ENCODE measurements at places on chromosomes 6 and 20.
A peak's percentile ranks its signal among the peaks of the same experiment; 100 is the strongest.

DNA sequence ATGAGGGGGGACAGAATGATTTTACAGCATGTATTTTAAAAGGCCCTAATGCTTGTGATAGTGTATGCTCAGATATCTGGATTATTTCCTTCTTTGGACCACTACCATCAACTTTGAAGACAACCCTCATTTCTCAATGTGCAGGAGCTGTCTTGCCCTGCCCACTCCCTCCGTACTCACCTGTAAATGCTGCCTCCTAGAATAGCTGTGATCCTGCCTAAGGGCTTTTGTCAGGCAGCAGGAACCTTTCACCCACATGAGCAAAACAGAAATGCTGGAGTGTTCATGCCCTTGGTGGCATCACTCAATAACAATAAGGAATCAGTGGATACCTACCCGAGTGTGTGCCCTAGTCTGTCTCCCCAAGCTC lies 723.6 kb upstream of the FLRT3 start:
- no peak for DNase-seq

- no peak for DNase-seq
Measured at GRCh38 chr20:16111852-16112412, 461.3 kb downstream of the KIF16B start.

GRCh38 chr20:8330319-8330784 lies 198.3 kb downstream of the PLCB1 start:
- no peak for DNase-seq

DNA sequence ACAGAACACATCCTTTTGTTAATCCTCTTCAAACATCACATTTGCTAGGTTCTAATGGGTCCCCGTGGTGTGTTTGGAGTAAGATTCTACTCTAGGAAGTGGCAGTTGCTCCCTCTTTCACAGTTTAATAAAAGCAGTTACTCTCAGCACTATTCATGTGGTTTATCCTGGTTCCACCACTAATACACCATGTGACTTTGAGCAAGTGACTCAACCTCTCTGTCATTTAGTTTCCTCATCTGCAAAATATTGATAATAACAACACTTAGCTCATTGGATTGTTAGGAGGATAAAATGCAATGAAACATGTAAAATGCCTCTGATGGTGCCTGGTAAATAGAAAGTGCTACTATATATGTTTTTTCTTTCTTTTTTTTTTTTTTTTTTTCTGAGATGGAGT lies 488.0 kb upstream of the NOX3 start:
- DNase-seq: no peak

DNA sequence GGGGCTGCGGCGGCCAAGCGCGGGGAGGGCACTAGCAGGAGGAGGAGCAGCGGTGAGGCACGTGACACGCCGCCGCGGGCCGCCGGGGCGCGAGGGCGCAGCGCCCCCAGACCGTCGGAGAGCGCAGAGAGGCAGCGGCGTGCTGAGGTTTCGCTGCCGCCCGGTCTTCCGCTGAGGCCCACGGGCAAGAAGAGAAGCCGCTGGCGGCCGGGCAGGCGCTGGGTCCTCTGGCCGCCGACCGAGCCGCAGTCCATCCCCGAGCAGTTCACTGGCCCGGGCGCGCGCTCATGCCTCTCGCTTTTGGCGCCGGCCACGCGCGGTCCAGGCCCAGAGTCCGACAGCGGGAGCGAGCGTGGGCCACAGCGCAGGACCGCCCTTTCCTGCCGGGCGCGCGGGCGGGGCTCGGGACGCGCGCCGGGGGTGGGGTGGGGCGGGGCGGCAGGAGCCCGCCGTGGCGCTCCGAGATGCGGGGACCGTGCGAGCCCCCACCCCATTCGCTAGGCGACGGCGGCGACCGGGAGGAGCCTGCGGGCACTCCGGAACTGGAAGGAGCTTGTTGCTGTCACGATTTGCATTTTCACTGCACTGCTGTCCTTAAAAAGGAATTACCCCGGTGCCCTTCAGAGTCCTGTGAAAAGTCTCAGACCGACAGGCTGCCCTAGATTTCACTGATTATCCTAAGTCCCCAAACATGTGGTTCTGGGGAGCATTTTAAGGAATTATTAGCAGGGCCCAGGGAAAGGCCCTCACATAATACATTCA lies at the start of gene MCUR1:
MCUR1 (minus strand) TSS at position 382 of the 762 bp plus-strand sequence; CDS start at position 254, 128 bp downstream.
- DNase-seq: peak; percentile 91

DNA sequence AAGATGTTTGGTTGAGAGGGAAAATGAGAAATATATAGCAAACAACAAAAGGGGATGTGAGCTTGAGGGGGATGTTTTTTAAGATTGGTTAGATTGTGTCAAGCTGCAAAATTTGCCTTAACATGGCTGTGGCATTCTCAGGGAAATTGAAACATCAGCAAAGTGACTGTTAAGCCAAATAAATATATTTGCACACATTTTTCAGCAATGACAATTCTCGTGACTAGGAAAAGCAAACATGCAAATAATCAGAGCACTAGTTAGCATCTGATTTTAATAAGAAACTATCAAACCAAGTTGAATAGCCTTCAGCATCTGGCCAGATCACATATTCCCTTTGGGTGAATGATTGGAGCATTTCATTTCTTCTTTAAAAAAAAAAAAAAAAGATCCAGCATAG lies 262.8 kb downstream of the TBC1D7 start:
- no peak for DNase-seq

DNA sequence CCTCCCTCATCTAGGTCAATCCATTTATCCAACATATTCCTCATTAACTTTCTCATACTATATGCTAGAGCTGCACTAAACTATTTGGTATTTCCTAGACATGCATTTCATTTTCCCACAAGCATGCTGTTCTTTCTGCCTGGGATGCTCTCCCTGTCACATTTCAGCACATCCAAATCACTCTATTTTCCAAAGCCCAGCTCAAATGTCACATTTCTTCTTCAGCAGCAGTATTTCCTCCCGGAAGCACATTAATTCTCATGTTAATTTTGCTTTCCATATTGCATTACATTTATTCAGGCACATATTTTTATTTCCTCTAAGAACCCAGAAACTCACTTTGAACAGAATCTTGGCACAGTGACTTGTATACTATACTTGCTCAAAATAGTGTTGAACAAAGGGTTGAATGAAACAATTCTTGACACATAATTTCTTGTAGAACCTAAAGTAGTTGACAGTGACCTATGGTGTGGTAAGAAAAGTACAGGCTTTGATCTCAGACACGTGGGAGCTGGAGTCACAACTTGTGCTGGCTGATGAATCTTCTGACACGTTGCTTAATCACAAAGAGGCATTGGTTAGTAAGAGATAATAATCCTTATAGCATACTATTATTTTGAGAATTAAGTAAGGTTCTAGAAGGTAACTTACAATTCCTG lies 30.8 kb upstream of the CD2AP start:
- no peak for DNase-seq

DNA sequence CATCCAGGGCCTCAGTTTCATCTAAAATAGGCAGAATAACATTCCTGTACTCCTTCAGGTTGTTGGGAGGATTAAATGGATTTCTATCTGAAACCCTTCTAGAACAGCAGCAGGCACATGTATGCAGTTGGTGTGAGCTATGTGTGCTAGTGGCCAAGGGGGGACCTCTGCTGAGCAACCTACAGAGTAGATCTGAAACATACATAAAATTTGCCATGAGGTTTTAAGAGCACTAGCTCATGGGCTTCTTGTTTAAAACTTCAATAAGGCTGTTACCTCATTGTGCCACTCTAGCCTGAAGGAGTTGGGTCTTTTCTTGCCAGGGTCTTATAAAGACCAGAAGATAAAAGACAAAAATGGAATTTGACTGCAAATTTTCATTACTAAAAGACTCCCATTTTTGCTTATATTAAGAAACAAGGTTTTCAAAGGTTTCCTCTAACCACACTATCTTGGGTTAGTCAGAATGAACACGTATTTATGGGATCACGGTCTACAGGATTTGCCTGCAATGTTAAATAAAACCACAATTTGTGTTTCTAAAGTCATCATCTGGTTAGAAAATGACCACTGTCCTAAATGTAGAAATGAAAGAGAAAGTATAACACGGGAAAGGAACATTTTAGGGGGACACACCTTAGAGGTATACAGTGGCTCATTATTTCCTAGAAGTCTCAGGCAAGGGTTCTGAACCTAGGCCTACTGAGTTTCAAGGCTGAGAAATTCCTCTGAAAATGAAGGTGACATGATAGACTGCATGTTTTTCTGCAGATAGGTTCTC lies 144.9 kb upstream of the OLIG3 start:
- no peak for DNase-seq

DNA sequence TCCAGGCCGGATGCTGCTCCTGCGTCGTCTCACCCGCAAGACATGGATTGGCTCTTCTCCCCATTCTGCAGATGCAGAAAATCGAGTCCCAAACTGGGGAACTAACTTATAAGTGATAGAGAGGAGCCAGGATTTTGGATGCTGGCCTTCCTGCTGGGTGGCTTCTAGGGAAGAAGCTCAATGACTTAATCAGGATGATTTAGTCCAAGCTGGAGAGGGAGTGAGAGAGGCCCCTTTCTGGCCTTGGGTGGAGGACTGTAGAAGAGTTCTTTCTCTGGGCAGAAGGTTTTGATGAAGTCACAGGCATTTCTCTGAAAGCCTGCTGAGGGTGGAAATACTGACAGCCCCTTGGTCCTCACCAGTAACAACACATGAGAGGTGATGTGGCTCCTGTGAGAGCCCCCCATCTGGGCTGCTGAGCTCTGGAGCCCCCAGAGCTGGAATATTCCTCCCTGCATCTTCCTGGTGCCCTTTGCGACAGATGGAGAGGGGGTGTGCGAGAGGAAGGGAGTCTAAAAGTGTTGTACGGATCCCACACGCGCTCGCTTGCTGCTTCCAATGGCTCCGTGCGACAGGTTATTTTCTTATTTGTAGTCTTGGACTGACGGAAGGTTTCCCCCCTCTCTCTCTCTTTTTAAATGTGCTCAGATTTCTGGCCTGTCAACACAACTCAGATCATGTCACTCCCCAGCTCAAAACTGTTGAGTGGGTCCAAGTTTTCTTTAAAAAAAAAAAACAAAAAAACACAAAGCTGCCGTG lies 3.5 kb downstream of the SIRPA start:
- no peak for DNase-seq

DNA sequence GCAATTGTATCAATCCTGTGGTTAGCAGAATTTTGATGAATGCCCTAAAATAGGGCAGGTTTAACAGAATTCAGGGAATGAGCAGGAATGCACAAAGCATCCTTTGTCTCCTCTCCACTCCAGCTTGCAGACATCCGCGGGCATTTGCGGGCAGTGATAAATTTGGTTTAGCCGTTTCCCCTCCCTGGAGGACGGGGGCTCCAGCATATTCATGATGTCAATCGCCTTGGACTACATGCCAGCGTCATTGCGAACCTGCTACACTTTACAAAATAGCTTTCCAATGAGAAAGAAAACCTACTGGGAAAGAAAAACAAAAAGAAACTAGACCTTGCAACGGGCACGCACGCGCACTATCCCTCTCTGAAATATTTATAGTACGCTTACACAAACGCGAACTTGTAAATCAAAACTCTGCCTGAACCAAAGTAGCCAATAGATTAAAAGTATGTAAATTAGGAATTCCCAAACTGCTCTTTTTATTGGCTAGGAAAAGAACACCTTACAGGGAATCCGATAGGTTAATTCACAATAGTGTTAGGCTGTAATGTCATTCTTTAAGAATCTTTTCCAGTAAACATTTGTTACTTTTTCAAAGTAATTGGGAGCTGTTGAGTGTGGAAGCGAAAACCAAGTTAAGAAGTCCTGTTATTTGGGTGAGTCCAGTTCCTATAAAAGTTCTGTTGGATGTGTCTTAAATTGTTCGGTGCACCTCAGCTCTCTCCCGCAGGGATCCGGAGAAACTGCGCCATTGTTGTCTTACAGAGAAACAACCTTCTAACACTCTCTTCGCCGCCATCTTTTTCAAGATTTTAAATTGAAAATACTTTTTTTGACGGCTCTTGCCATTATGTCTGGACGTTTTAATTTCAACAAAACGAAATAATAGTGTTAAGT lies 136.7 kb downstream of the HFE start:
- peak; percentile 37 for DNase-seq

GRCh38 chr20:44714102-44714700 lies 968 bp upstream of the CCN5 start:
- no peak for DNase-seq

GRCh38 chr20:12623870-12624269 lies 384.9 kb upstream of the SPTLC3 start:
- no peak for DNase-seq

- peak; percentile 17 for DNase-seq
Measured at GRCh38 chr20:39903806-39904465, 785.1 kb downstream of the MAFB start.

DNA sequence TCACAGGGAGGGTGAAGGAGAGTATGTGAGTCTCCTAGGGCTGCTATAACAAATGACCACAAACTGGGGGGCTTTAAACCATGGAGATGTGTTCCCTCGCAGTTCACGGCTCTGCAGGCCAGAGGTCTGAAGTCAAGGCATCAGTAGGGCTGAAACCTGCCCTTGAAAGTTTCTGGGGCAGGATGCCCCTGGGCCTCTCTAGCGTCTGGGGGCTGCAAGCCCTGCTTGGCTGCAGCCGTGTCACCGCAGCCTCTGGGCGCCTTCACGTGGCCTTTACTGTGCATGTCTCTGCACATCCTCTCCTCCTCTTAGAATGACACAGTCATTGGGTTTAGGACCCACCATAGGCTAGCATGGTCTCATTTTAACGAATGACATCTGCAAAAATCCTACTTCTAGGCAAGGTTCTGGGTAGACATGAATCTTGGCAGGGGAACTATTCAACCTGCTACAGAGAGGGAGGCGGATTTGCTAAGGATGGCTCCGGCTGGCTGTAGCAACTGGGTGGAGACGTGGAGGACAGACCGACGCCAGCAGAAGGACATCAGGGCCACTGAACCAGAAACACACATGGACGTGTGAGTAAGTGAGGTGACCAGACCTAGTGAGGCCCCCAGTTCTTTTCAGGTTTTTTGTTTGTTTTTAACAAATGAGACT lies 58.6 kb downstream of the PHACTR3 start:
- no peak for DNase-seq

GRCh38 chr6:6614096-6614982 lies 25.8 kb downstream of the LY86 start:
- DNase-seq: no peak

DNA sequence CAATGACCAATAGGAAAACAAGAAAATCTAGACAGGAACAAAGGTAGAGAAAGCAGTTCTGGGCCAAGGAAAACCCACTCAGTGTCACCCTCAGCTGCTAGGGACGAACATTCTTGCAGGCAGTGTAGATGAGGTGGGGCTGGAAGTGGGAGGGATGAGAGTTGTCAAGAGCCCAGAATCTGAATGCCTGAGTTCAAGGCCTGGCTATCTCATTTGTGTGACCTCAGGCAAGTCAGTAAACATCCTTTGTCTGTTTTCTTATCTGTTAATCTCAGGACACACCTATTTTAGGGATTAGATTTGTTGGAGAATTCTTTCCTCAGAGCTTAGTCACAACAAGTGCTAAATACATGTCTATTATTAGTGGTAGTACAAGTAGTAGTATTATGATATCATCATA lies 50.9 kb upstream of the KIF16B start:
- no peak for DNase-seq

DNA sequence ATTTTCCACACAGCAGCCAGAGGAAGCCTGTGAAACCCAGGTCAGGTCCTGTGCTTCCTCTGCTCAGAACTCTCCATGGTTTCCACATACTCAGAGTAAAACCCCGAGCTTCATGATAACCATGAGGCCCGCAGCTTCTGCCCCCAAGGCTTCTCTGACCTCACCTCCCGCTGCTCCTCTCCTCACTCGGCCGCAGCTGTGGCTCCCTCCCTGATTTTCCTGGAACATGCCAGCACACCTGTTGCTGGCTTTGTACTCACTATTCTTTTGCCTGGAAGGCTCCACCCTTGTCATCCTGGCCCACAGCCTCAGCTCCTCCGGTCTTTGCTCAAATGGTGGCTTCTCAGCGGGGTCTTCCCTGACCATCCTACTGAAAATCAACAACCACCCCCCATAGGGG lies 341.7 kb downstream of the PREX1 start:
- DNase-seq: no peak
